ENCODE measurements at places on chromosomes 11 and 22.

- no peak for DNase-seq
These were observed 6.3 kb upstream of the SWAP70 start for GRCh38 chr11:9657531-9657930.

GRCh38 chr11:3230636-3231549 lies 1.3 kb downstream of the MRGPRE start:
- DNase-seq = no peak

GRCh38 chr11:94027210-94027609 lies 6.1 kb downstream of the HEPHL1 start:
- no peak for DNase-seq

DNA sequence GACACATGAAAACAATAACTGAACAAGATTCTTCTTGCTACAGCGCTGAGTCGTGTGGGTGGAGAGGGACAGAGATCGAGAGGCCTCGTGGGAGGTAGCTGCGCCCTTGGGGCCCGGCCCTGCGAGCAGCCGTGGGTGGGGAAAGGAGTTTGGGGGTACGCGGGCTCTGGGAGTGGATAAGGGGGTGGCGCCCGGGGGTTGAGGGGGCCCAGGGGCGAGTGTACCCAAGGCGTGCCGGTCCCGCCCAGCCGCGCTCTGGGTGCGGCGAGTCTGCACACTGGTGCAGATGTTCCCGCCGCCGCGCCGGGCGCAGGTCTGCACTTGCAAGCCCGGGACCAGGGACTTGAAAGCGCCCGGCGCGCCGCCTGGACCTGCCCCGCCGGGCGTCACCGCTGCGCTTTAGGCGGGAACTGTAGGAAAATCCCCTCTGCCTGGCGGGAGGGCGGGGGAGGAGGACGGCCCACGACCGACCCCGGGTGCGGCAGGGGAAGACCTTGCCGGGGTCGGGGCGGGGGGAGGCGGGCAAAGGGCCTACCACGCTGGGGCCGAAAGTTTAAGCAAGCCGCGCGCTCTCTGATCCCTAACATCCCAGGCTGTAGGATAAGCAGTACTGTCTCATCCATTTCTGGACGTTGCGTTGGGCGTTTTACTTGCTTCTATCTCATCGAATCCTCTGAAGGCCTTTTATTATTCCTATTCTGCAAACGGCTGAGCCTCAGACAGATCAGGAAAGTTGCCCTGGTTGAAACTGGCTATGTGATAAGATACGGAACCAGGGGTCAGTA lies 1.4 kb upstream of the KREMEN1 start:
- DNase-seq = peak; percentile 51

DNA sequence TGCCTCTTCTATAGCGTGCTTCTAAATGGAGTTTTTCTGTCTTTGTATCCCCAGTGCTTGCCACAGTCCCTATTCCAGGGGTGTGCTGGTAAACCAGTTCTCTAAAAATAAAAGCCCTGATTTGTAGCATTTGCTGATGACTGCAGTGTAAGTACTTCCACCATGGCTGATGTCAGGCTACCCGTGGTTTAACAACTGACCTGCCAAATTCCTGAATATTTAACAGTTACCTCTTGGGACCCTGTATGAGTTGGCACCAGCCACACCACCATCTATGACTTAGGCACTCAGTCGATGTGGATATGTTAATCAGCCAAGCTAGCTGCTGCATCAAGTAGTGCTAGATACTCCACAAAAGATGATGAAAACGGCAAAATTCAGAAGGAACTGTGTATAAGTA lies 94.0 kb upstream of the MTNR1B start:
- DNase-seq = no peak

- no peak for DNase-seq
These were observed 110.8 kb upstream of the SPON1 start for GRCh38 chr11:13851691-13852090.

DNA sequence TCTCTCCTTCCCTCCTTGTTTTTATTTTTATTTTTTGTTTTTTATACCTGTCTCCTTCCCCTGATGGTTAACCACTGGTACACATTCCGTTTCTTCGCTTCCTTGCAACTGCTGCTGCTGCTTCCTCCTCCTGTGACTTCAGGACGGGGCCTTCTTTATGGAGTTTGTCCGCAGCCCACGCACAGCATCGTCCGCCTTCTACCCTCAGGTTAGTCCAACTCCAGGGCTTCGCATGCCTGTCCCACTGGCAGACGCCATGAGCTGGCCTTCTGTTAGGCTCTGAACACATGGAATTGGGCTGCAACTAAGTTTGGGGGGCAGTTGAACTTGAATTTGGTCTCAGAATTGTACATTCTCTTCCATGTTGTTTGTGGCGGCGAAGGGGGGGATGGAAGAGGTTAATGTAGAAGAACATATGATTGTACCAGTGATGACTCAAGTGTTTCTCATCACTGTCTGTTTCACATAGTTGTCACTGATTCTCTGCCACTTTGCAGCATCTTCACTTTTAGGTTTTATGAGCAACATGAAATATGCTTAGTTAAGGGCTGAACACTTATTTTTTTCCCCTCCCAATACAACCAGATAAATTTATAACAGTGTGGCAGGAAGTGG lies 83.0 kb upstream of the YWHAH start:
- no peak for DNase-seq

- DNase-seq = no peak
These were observed 405.7 kb downstream of the BUD13 start for GRCh38 chr11:116366980-116367645.

DNA sequence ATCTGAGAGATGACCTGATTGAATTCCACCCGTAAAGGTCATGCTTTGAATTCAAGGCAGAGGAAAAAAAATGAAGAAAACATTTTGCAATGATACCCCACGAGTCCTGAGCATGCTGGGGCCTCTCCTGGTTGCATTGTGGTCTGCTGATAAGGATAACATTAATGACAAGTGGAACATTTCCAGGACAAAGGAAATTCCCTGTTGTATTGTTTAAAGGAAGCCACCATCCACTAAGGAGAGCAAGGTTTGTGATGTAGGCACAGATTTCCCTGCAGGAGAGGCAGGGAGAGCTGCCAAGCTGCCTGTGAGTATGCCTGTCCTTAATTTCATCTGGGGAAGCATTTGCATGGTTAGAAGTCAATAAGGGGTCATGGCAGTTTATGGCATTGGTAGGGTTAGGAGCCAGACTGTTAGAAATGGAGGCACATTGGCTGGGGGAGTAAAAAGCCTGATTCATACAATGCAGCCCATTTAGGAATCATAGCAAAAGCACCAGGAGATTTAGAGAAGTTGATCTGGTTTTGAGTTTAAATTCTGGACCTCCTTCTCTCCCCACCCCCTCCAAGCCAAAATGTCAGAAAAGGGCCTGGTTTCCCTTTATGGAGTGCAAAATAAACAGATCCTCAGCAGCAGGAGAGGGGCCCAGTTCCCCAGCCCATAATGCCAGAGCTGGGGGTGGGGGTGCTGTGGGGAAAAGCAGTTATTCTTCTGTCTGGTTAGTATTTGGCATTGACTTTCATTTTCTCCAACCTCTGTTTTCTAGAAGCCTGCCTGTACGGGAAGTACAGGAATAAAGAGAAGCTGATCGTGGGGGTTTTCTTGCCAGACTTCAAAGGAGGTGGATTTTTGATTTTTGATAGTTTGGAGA lies 22.1 kb downstream of the FLI1 start:
- no peak for DNase-seq

DNA sequence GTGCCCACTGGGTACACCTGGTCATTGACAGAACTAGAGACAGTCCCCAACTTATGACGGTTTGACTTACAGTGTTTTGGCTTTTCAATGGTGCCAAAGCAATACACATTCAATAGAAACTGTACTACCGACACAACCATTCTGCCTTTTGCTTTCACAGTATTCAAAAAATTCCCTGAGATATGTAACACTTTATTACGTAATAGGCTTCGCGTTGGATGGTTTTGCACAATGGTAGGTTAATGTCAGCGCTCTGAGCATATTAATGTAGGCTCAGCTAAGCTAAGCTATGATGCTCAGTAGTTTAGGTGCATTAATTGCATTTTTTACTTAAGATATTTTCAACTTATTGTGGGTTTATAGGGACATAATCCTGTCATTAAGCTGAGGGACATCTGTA lies 105.1 kb upstream of the B3GAT1 start:
- DNase-seq = no peak

DNA sequence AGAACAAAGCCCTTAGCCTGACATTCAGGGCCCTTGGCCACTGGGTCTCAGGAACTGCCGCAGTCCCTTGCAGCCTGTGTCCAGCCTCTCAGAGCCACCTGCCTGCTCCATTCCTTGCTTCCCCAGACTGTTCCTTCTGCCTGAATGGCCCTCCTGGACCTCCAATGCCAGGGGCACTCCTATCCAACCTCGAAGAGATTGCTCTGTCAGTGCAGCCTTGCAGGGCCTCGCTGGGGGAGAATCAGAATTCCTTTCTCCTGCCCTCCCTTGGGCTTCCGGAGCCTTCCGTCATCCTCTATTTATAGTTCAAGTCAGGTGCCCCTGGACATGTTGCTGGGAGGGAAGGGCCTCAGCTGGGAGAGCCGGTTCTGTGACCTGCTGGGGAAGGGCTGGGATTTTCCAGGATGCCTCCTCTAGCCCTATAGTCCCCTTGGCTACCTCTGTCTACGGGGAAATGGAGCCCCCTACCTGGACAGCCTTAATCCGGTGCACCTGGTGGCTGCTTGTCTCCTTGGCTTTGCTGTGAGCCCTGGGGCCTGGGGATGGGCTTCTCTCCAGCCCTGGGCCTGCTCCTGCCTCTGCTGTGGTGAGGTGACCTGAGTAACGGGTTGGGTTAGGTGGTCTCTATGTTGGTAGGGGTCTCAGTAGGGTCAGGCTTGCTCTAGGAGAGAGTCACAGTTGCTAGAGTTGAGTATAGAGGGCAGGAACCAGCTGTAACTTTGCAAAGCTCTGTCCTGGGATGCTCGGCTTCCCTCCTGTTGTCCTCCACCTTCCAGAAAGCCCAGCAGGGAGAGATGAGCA lies 45.9 kb upstream of the SYT7 start:
- DNase-seq = peak; percentile 82

DNA sequence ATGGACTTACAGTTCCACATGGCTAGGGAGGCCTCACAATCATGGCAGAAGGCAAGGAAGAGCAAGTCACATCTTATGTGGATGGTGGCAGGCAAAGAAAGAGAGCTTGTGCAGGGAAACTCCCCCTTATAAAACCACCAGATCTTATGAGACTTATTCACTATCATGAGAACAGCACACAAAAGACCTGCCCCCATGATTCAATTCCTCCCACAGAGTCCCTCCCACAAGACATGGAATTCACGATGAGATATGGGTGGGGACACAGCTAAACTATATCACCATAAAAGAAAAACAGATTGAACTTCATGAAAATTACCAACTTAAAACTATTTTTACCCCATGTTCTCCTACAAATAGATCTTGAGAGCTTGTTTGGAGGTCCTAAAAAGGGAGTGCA lies 19.6 kb downstream of the ENTHD1 start:
- DNase-seq = no peak

GRCh38 chr22:32831584-32831983 lies 30.1 kb downstream of the TIMP3 start:
- DNase-seq = no peak

DNA sequence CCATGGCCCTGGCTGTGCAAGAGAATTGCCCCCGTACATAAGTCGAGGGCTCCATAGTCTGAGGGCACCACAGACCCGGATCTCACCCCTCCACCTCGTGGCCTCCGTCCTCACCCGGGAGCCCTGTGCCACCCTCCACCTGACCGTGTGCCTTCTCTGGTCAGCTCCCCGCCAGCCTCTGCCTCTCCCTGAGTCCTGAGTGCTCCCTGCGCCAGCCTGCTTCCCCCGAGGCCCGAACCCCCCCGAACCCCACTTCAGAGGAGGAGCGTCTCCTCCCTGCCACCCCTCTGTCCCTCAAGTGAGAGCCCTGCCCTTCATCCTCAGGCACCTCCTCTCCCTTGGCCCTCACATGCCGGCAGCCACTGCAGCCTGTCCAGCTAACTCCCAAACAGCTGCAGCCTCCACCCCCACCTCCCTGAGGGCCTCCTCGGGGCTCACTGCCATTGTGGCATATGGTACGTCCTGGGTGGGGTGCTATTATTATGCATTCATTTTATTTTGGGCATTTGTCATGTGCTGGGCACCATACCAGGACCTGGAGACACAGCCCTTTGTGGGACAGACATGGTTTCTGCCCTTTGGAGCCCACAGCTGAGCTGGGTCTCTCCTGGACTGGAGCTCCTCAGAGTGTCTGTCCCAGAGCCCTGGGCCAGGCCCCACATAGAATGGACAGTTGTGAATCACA lies 67.2 kb downstream of the MYO7A start:
- no peak for DNase-seq

GRCh38 chr11:35853971-35854370 lies 89.9 kb upstream of the LDLRAD3 start:
- DNase-seq = peak; percentile 26

DNA sequence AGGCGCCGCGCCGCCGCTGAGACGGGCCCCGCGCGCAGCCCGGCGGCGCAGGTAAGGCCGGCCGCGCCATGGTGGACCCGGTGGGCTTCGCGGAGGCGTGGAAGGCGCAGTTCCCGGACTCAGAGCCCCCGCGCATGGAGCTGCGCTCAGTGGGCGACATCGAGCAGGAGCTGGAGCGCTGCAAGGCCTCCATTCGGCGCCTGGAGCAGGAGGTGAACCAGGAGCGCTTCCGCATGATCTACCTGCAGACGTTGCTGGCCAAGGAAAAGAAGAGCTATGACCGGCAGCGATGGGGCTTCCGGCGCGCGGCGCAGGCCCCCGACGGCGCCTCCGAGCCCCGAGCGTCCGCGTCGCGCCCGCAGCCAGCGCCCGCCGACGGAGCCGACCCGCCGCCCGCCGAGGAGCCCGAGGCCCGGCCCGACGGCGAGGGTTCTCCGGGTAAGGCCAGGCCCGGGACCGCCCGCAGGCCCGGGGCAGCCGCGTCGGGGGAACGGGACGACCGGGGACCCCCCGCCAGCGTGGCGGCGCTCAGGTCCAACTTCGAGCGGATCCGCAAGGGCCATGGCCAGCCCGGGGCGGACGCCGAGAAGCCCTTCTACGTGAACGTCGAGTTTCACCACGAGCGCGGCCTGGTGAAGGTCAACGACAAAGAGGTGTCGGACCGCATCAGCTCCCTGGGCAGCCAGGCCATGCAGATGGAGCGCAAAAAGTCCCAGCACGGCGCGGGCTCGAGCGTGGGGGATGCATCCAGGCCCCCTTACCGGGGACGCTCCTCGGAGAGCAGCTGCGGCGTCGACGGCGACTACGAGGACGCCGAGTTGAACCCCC lies 798 bp downstream of the BCR start:
- DNase-seq = no peak

GRCh38 chr22:30132290-30132996 lies 52.2 kb downstream of the HORMAD2 start:
- DNase-seq = no peak

- no peak for DNase-seq
These were observed 153.0 kb downstream of the MPPED1 start for GRCh38 chr22:43564859-43565258.

DNA sequence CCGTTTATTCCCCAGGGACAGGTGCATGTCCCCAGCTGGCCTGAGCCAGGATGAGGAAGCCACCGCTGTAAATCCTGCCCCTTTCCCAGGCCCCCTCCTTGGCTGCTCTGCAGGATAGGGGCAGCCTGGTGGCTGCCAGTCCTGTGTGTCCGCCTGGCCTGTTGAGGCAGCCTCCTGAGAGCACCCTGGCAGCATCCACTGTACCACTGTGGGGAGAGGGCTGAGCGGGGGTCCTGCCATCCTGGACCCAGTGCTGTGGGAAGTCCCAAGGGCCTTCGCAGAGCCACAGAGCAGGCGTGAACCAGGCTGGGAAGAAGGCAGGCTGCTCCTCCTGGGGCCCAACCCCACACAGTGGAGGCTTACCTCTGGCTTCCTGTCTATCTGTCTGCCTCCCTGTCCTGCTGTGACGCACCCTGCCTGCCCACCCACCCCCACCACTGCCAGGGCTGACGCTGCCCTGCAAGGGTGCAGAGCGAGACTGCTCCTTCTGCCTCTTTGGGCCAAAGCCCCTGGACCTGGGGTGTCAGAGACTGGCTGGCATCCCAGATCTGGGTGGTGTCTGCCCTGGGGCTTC lies 8.4 kb downstream of the KCTD17 start:
- DNase-seq = no peak

Measured in renal pelvis (tissue), 12 donors.